ENCODE measurements at places on chromosomes 5 and 9. TPM values are rescaled to one million over a fixed set of nuclear protein-coding genes. Genes with fewer than 3 reads are reported as not detected.

DNA sequence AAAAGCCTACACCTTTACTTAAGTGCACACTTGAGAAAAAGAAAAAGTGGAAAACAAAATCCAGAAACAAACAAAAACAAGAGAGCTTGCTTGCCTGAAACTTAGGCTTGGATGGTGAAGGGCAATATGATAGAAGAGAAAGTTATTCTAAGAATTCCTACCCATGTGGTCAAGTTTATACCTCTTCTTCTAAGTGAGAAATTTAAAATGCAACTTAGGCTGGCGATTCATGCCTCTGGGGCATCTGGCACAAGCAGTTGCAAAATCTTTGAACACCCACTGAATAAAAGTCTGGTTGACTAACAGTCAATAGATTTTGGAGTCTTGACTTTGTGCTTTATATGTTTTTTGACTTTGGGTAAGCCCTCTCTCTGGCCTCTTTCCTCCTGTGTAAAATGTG lies 239.6 kb downstream of the KDM4C start:
- no peak overlapping the region for H3K4me3 ChIP-seq
- DNase-seq, result no peak
- H3K36me3 ChIP-seq, result peaks cover 38% of the 10 kb centered on the region
- no peaks in the 10 kb centered on the region for H3K4me1 ChIP-seq
- H3K27me3 ChIP-seq, result no peaks in the 10 kb centered on the region

GRCh38 chr5:152170350-152170749 lies 234.7 kb downstream of the NMUR2 start:
- no peak overlapping the region for H3K4me3 ChIP-seq
- no peak overlapping the region for H3K27ac ChIP-seq
- no peak for DNase-seq

GRCh38 chr9:17462869-17463464 lies 115.9 kb upstream of the SH3GL2 start:
- H3K27ac ChIP-seq, result no peak overlapping the region
- H3K27me3 ChIP-seq, result no peaks in the 10 kb centered on the region
- no peak overlapping the region for H3K4me3 ChIP-seq
- DNase-seq, result peak; percentile 59
- H3K4me1 ChIP-seq, result no peaks in the 10 kb centered on the region
- no peaks in the 10 kb centered on the region for H3K36me3 ChIP-seq

NOXA1 gene
- 4.7 TPM for total RNA-seq

DNA sequence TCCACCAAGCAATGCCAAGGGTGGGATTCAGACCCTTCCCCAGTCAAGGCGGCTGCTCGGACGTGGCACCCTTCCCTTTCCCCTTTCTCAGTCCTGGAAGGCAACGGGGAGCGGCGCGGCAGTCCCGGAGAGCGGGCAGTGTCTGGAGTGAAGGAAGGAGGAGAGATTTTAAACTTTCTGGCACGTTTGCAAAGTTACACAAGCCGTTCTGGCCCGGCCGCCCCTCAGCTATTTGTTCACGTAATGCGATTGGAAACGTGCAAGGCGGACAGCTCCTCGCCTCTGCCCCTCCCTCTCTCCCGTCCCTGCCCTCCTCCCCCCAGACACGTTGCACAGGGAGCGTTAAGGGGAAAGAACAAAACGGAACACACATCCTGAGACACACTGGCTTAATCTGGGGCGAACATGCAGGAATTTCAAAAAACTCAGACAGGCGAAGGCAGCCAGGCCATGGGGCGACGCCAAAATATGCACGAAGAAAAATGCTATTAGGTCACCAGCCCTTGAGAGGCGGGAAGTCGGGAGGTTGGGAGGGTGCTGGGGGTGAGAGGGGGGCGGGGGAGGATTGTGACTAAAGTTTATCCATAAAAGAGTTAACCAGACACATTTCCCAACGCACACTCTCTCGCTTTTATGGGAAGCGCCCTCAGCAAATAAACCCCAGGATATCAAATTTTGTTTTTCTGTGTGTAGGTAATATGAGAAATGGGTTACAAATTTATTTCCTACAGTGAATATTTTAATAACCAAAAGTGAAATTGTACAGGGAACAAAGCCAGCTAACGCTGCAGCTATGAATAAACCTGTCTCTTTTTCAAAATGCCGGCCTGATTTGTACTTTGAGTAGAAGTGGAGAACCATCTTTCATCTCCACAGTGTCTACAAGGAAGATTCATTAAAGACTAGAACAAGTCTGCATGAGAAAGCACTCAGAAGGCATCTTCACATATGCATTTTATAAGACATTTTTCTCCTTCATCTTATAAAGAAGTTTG lies at the start of gene LOX:
Gene LOX (minus strand): TSS at position 144 of the 995 bp plus-strand sequence. CDS start 274 bp downstream, outside the sequence.
- H3K27me3 ChIP-seq, result peaks cover 12% of the 10 kb centered on the region
- DNase-seq, result no peak
- peaks cover 16% of the 10 kb centered on the region for H3K4me1 ChIP-seq
- H3K4me3 ChIP-seq, result no peak within 1 kb of the TSS

DNA sequence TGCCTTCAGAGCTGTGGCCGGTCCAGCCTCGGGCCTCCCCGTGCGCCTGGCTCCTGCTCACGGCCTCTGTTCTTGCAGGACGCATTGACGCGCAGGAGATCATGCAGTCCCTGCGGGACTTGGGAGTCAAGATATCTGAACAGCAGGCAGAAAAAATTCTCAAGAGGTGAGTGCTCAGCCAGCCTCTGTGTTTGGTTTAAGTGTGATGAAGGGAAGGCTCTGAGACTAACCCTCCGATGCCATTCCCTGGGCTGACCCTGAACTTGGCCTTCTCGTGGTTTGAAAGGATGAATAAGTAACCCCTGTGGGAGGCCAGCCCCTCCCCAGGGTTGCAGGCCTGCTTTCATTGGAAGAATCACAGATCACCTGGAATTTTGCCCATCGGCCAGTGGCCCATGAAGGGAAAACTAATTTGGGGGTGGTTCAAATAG lies 26.3 kb downstream of the PTGES2 start:
- H3K27ac ChIP-seq, result no peak overlapping the region
- DNase-seq, result no peak
- H3K36me3 ChIP-seq, result peaks cover 52% of the 10 kb centered on the region
- H3K4me3 ChIP-seq, result no peak overlapping the region
- no peaks in the 10 kb centered on the region for H3K27me3 ChIP-seq
- H3K4me1 ChIP-seq, result peaks cover 31% of the 10 kb centered on the region

ZNF474 gene
- not detected for total RNA-seq

URM1 gene
- total RNA-seq, result 39.4 TPM

TMEM252 gene
- total RNA-seq, result not detected

TAS2R1 gene
- not detected for total RNA-seq
